ENCODE measurements at places on chromosomes 6 and 20.

- no peak overlapping the region for H3K27ac ChIP-seq
- no peak overlapping the region for H3K4me3 ChIP-seq
- DNase-seq = no peak
- no peaks in the 10 kb centered on the region for H3K36me3 ChIP-seq
- H3K4me1 ChIP-seq = no peaks in the 10 kb centered on the region
These were observed 52.0 kb upstream of the MTHFD1L start for GRCh38 chr6:150813319-150813992.

- H3K27me3 ChIP-seq = no peaks in the 10 kb centered on the region
- no peak overlapping the region for H3K27ac ChIP-seq
- no peaks in the 10 kb centered on the region for H3K36me3 ChIP-seq
- no peaks in the 10 kb centered on the region for H3K4me1 ChIP-seq
- no peak for DNase-seq
These were observed 45.8 kb downstream of the CPNE5 start for GRCh38 chr6:36793296-36793912.

DNA sequence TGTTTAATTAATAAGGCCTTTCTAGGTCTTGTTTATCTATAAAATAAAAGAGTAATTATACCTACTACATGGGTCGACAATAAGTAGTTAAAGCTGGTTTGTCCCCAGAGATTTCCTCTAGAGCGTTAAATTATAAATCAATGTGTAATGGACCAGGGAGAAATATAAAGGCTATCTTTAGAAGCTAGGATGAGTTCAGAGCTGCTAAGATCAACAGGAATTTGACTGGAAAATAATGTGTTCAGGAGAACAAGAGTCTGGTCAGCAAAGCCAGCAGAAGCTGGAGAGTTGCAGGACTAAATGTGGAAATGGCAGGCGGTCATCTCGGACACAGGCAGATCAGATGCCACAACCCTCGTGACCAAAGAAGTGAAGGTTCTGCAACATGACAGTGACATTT, 428.8 kb downstream of the EPM2A start:
- no peak for DNase-seq
- no peak overlapping the region for H3K27ac ChIP-seq
- no peak overlapping the region for H3K4me3 ChIP-seq
- H3K27me3 ChIP-seq = no peaks in the 10 kb centered on the region
- H3K36me3 ChIP-seq = no peaks in the 10 kb centered on the region

DNA sequence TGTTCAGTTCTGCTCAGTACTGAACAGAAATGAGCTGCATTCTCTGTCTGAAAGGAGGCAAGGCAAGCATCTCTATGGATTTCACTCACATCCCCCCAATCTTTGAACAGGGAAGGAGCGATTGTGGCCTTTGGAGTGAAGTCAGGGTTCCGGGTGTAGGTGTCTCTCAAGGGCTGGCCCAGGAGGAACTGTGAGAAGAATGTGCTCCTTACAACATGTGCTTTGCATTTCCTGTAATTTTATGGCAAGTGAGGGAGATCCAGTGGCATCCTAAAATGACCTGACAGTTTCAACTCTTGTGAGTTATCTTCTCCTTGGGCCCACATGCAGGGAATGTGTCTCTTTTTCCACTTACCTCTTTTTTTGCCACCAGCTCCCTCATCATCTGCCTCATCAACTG, 63.0 kb upstream of the RIN2 start:
- H3K4me1 ChIP-seq = no peaks in the 10 kb centered on the region
- no peak overlapping the region for H3K4me3 ChIP-seq
- H3K27me3 ChIP-seq = no peaks in the 10 kb centered on the region

DNA sequence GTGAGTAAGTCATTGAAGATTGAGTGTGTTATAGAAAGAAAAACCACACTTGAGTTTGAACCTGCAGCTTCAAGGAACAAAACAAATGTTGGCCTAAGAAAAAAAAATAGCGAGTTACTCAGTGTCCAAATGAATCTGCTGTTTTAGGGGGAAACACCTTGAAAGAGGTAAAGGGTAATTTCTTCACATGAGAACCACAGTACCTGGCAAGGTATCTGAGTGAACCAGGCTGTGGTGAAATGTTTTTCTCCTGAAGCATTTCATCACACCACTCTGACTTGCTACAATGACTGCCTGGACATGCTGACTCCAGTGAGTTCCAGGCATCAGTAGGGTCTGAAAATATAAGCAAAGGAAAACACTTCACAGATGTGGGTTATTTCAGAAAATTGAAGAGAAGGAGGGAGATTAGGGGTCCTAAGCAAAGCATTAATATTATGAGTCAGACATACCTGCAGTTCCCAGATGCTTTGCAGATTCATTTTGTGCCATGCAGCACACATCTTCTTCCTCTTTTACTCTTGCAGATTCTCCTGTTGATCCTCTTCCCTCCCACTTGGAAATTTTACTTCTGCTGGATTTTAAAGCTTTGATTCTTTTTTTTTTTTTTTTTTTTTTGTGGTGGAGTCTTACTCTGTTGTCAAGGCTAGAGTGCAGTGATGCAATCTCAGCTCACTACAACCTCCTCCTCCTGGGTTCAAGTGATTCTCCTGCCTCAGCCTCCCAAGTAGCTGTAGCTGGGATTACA, 206.2 kb upstream of the SGK1 start:
- H3K4me1 ChIP-seq = no peaks in the 10 kb centered on the region
- no peak overlapping the region for H3K4me3 ChIP-seq
- H3K27me3 ChIP-seq = no peaks in the 10 kb centered on the region
- H3K36me3 ChIP-seq = no peaks in the 10 kb centered on the region

DNA sequence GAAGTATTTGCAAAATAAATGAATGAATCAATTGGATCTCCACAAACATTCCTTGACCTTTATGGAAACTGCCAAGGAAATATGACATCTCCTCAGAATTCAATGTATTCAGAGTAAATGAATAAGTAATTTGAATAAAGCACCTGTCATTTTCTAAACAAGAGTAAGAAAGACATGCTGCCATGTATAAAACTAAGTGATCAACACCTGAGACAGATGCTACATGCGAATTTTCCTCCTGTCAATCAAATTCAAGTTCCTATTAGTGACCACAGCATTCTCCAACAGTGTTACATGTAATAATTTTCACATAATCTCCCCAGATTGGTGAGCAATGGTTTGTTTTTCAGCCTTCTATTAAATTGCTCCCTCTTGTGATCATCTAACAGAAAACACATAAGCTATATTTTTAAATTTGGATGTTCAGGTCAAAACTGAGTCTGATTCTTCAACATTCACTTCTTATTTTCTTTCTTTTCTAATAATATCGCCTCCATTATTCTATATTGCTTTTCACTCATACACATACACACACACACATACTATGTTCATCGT, 163.2 kb upstream of the RNF217 start:
- H3K4me3 ChIP-seq = no peak overlapping the region
- no peaks in the 10 kb centered on the region for H3K36me3 ChIP-seq
- DNase-seq = no peak
- no peak overlapping the region for H3K27ac ChIP-seq
- no peaks in the 10 kb centered on the region for H3K27me3 ChIP-seq

GRCh38 chr20:58719971-58720371, 27.4 kb downstream of the NPEPL1 start:
- no peaks in the 10 kb centered on the region for H3K4me1 ChIP-seq
- no peaks in the 10 kb centered on the region for H3K36me3 ChIP-seq
- no peak overlapping the region for H3K27ac ChIP-seq
- DNase-seq = peak; percentile 40
- H3K27me3 ChIP-seq = no peaks in the 10 kb centered on the region

DNA sequence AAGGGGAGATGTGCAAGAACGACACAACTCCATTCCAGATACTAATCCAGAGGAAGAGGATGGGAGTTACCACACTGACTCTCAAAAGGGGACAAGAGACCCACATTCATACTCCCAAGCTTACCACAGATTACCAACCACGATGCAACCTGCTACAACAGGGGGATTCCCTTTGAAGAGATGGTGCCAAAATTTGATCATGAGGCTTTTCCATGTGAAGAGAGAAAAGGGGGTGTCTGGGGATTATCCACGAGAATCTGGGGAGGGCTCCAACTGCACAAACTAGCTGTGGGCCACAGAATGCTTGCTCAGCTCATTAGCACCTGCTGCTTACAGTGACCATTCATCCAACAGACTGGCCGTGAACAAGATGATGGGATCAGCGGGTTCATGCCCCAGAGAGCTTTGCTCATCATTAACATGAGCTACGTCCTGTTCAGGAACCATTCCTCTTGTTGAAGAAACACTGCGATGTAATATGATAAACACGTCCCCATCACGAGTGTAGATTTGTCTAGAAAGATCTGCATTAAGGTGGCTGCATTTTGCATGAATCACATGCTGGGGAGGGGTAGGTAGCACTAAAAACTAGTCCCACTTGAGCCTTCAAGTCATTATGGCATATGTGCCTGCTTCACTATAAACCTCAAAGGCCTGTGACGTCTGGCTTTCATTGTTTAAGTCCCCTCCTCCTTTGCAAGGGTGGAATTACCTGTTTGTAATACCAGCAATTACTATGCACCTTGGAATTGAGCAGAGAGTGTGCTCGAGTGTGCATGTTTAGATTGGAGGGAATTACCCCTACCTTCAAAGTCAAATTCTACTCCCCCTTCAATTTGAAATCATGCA, 4.0 kb downstream of the PLAGL2 start:
- H3K4me1 ChIP-seq = peaks cover 33% of the 10 kb centered on the region
- peak; percentile 46 for DNase-seq
- no peak overlapping the region for H3K4me3 ChIP-seq
- H3K27ac ChIP-seq = peak overlapping the region; percentile 97
- no peaks in the 10 kb centered on the region for H3K27me3 ChIP-seq

DNA sequence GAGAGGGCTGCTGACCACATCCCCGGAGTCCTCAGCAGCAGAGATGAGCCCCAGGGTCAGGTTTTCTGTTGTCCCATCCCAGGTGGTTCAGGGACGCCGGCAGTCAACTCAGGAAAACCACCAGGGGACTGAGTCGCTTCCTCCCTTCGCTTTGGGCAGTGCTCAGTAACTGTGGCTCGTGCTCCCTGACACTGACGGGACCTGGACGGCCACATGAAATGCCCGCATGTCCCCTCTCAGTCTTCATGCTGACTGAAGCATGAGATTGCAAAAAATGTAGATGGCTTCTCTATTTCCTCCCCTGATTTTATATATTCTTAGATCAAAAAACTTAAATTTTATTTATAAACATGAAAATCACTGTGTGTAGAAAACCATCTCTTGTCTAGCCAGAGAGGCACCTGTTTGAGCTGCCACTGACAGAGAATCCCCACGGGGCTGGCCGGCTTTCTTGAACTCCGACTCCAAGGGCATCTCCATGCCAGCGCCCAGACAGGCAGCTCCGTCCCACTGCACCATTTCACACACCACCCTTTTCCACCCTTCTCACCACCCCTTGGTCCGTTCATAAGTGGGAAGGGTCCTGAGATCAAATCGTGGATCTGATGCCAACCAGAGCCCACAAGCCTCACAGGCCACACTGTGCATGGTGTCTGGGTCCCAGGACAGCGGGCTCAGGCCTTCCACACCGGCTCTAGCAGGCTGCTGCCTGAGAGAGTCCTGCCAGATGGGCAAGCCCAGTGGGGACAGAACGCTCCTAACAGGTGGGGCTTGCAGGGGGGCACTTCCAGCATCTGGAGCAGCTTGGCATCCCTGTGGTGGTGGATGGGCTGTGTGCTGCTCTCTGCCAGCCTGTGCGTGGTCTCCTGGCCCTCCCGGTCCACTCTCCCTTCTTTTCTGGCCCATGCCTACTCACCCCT, 98.2 kb downstream of the SMOC2 start:
- no peak for DNase-seq
- H3K27ac ChIP-seq = no peak overlapping the region
- H3K4me3 ChIP-seq = no peak overlapping the region
- H3K4me1 ChIP-seq = no peaks in the 10 kb centered on the region
- H3K36me3 ChIP-seq = no peaks in the 10 kb centered on the region
- H3K27me3 ChIP-seq = no peaks in the 10 kb centered on the region

GRCh38 chr20:46801003-46801702, 91.7 kb downstream of the SLC2A10 start:
- H3K27ac ChIP-seq = no peak overlapping the region
- no peaks in the 10 kb centered on the region for H3K36me3 ChIP-seq
- no peak for DNase-seq
- no peaks in the 10 kb centered on the region for H3K27me3 ChIP-seq
- H3K4me3 ChIP-seq = no peak overlapping the region

GRCh38 chr20:13419477-13419876, 198.4 kb downstream of the ISM1 start:
- DNase-seq = no peak
- H3K27ac ChIP-seq = no peak overlapping the region
- no peak overlapping the region for H3K4me3 ChIP-seq
- no peaks in the 10 kb centered on the region for H3K36me3 ChIP-seq
- H3K4me1 ChIP-seq = no peaks in the 10 kb centered on the region

DNA sequence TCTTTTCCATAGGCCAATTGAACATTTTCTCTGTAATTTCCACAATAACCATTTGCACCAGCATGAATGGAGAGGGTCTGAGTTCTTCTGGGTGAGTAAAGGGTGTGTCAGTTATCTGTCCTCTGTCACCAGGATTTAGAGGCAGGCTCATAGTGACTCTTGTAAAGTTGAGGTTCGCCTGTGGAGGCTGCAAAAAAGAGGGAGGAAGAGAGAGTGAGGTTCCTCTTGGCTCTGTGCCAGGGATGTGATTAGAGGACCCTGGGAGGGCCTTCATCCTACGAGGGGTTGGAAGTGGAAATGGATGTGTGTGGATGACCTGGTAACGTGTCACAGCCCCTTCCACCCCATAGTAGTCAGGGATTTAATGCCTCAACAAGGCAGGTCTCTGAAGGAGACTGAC, 242.0 kb downstream of the ESR1 start:
- H3K27ac ChIP-seq = no peak overlapping the region
- H3K4me1 ChIP-seq = no peaks in the 10 kb centered on the region
- DNase-seq = no peak
- no peak overlapping the region for H3K4me3 ChIP-seq
